ENCODE measurements at places on chromosomes 12 and 14. TPM values are rescaled to one million over a fixed set of nuclear protein-coding genes. Genes with fewer than 3 reads are reported as not detected.
A peak's percentile ranks its signal among the peaks of the same experiment; 100 is the strongest.

Gene PZP
- total RNA-seq: not detected

Gene KERA
- 0.73 TPM for total RNA-seq

Gene APOF
- not detected for total RNA-seq

Gene RHOJ
- 4.2 TPM for total RNA-seq

Gene CARMIL3
- 0.31 TPM for total RNA-seq

Gene THAP2
- total RNA-seq: 6.6 TPM

- H3K27me3 ChIP-seq: no peaks in the 10 kb centered on the region
- H3K4me1 ChIP-seq: peaks cover 9% of the 10 kb centered on the region
- DNase-seq: no peak
- H3K36me3 ChIP-seq: peaks cover 8% of the 10 kb centered on the region
- no peak overlapping the region for H3K27ac ChIP-seq
- no peak overlapping the region for H3K4me3 ChIP-seq
Observed at GRCh38 chr14:76778546-76779215, 17.4 kb downstream of the VASH1 start.

DNA sequence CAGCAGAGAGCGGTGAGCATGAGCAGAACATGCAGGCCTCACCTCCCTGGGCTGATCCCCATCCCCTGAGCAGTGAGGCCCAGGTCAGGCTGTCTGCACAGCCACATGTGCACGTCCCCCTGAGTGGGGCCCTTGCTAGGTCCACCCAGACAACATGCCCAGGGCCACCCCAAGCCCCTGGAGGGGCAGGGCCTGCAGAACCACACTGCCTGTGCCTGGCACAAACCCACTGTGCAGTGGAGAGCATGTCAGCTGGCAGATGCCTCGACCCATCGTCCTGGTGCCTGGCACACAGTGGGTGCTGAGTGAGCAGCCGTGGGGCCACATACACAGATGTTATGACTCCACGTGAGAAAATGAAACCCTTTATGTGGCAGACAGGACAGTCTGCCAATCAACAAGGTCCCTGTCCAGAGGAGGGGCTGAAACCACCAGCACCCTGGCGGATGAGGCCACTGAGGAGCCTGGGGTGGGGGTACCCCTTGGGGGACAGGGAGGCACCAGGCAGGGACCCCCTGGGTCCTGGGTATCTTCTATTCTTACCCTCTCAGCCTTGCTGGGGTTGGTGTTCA, 8.3 kb downstream of the ANHX start:
- no peaks in the 10 kb centered on the region for H3K27me3 ChIP-seq
- H3K4me1 ChIP-seq: no peaks in the 10 kb centered on the region
- H3K4me3 ChIP-seq: no peak overlapping the region
- no peak overlapping the region for H3K27ac ChIP-seq

DNA sequence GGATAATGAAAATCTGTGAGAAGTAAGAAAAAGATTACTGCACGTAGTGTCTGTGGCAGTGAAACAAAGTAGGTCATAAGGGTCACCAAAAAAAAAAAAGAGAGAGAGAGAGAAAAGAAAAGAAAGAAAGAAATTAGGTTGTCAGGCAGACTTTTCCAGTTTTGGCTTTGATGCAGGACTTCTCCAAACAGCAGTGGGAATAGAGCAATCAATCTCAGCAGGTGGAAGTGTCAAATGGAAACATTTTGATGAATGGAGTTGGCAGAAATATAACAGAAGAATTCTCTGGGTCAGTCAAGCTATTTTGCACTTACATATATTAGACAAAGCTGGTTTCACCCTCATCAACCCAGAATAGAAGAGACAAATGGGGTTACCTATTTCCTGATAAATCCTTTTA, 745.8 kb downstream of the SLC6A15 start:
- no peaks in the 10 kb centered on the region for H3K4me1 ChIP-seq
- H3K27me3 ChIP-seq: no peaks in the 10 kb centered on the region
- no peaks in the 10 kb centered on the region for H3K36me3 ChIP-seq
- DNase-seq: no peak
- H3K27ac ChIP-seq: no peak overlapping the region

GRCh38 chr12:114626-115211, 48.2 kb downstream of the IQSEC3 start:
- no peak overlapping the region for H3K4me3 ChIP-seq
- DNase-seq: no peak
- H3K4me1 ChIP-seq: no peaks in the 10 kb centered on the region
- H3K27ac ChIP-seq: no peak overlapping the region
- H3K27me3 ChIP-seq: peaks cover 3% of the 10 kb centered on the region

DNA sequence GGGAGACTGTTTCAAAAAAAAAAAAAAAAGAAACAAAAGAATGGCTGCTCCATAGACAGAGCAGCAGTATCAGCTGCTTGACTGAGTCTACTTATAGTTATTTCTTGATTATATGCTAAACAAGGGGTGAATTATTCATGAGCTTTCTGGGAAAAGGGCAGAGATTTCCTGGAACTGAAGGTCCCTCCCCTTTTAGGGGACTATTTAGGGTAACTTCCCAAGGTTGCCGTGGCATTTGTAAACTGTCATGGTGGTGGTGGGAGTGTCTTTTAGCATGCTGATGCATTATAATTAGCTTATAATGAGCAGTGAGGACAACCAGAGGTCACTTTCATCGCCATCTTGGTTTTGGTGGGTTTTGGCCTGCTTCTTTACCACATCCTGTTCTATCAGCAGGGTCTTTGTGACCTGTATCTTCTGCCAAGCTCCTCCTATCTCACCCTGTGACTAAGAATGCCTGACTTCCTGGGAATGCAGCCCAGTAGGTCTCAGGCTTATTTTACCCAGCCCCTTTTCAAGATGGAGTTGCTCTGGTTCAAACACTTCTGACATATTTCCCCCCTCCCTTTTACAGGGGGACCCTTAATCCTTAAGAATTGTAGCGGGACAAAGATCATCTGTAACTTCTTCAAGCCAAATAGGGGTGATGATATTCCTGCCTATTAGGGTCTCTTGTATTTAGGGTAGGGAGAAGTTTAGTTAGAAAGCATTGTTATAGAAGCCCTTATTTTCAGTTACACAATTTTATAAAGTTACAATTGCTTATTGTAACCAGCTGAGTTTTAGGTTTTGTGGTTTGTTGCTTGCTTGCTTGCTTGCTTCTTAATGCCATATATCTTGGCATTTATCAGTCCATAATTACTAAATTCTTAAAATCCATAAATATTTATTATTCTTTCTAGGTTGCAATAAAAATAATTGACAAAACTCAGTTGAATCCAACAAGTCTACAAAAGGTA, 42.5 kb downstream of the MARK3 start:
- peaks cover 21% of the 10 kb centered on the region for H3K4me1 ChIP-seq
- no peak overlapping the region for H3K4me3 ChIP-seq
- DNase-seq: no peak
- no peaks in the 10 kb centered on the region for H3K27me3 ChIP-seq
- peak overlapping the region; percentile 7 for H3K27ac ChIP-seq

GRCh38 chr14:53751650-53752049, 205.0 kb downstream of the BMP4 start:
- no peak for DNase-seq
- no peaks in the 10 kb centered on the region for H3K27me3 ChIP-seq
- H3K36me3 ChIP-seq: no peaks in the 10 kb centered on the region

DNA sequence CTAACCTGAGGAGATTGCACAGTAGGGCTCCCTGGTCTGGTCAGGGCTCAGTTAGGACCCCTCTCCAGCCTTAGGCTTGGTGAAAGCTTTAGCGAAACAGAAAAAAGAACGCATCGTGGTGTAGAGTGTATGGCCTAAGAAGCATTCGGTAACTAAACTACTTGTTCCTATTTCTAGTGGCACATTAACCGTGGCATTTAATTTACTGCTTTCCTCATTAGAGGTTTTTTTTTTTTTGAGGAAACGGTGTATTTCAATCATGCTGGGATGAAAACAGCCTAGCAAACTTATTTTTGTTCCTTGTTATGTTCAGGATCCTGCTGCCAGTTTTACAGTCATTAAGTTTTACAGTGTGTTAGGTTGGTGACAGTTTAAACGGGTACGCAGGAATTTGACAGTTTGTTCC, 518 bp upstream of the OSBPL8 start:
- H3K27me3 ChIP-seq: no peaks in the 10 kb centered on the region
- no peak for DNase-seq
- peaks cover 4% of the 10 kb centered on the region for H3K36me3 ChIP-seq
- peak overlapping the region; percentile 90 for H3K4me3 ChIP-seq
- H3K27ac ChIP-seq: peak overlapping the region; percentile 93
- peaks cover 12% of the 10 kb centered on the region for H3K4me1 ChIP-seq

- H3K4me3 ChIP-seq: no peak overlapping the region
- DNase-seq: no peak
- H3K4me1 ChIP-seq: no peaks in the 10 kb centered on the region
- H3K27ac ChIP-seq: no peak overlapping the region
- H3K27me3 ChIP-seq: no peaks in the 10 kb centered on the region
Observed at GRCh38 chr12:91763654-91764370, 381.8 kb downstream of the BTG1 start.

DNA sequence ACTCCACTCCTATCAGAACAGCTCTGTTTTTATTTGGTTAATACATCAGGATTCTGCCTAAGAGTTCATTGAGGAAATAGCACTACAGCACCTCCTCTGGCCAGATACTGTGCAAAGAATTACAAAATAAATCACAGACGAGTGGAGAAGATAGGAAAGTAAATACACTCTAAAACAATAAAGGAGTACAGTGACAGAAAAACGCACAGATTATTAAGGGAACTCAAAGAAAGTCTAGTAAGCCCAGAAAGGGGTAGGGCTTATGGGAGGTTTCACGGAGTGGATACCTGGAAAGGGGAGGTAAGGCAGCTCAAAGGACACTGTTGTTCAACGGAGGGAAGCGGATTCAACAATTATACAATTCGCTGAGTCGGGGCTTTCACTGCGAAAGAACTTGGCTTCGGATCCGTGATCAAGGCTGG, 5.5 kb downstream of the OR10AD1 start:
- H3K27ac ChIP-seq: peak overlapping the region; percentile 97
- peak overlapping the region; percentile 90 for H3K4me3 ChIP-seq
- H3K4me1 ChIP-seq: peaks cover 20% of the 10 kb centered on the region
- H3K36me3 ChIP-seq: no peaks in the 10 kb centered on the region
- no peak for DNase-seq

GRCh38 chr14:92462568-92462967, 51.0 kb upstream of the RIN3 start:
- no peaks in the 10 kb centered on the region for H3K27me3 ChIP-seq
- H3K27ac ChIP-seq: no peak overlapping the region
- no peaks in the 10 kb centered on the region for H3K36me3 ChIP-seq
- no peak for DNase-seq
- H3K4me1 ChIP-seq: no peaks in the 10 kb centered on the region

DNA sequence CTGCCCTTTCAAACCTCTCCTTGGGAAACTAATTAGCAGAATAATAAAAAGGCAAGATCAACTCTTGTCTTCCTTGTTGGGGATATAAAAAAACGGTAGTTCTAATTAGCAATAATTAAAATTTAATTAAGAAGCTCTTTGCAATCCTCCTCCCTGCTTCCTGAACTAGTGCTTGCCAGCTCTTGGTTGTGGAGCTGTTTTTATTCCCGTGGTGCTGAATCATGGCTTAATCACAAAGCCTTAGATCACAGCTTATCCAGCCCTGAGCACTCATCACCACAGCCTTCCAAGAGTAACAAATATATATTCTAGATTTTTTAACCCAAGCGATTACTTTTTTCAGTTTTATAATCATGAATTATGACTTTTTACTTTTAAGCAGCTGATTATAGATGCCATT, 63.2 kb upstream of the INSM2 start:
- no peaks in the 10 kb centered on the region for H3K4me1 ChIP-seq
- H3K27me3 ChIP-seq: no peaks in the 10 kb centered on the region
- H3K4me3 ChIP-seq: no peak overlapping the region
- no peaks in the 10 kb centered on the region for H3K36me3 ChIP-seq

DNA sequence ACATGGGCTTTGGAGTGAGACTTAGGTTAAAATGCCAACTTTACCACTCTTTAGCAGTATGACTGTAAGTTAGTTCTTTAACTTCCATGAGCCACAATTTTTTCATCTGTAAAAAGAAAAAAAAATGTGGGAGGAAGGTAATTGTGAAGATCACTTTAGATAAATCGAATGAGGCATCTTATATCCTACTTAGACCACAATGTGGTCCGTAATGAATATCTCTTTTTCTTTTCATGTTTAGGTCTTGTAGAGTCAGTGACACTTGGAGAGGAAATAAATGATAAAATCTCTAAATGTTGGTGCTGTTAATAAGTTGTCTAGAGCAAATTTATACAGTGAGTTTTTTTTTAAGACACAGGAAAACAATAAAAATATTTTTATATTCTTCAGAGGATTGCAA, 34.3 kb downstream of the RGS6 start:
- no peak overlapping the region for H3K27ac ChIP-seq
- H3K27me3 ChIP-seq: no peaks in the 10 kb centered on the region
- H3K36me3 ChIP-seq: no peaks in the 10 kb centered on the region
- H3K4me3 ChIP-seq: no peak overlapping the region
- DNase-seq: no peak

GRCh38 chr12:59874781-59875180, 279.0 kb downstream of the SLC16A7 start:
- DNase-seq: no peak
- no peaks in the 10 kb centered on the region for H3K27me3 ChIP-seq
- no peak overlapping the region for H3K27ac ChIP-seq
- H3K36me3 ChIP-seq: no peaks in the 10 kb centered on the region
- no peaks in the 10 kb centered on the region for H3K4me1 ChIP-seq

- H3K4me3 ChIP-seq: no peak overlapping the region
- H3K4me1 ChIP-seq: peaks cover 14% of the 10 kb centered on the region
- DNase-seq: no peak
- H3K27me3 ChIP-seq: no peaks in the 10 kb centered on the region
Observed at GRCh38 chr12:62599854-62600437, 133.3 kb downstream of the MON2 start.

DNA sequence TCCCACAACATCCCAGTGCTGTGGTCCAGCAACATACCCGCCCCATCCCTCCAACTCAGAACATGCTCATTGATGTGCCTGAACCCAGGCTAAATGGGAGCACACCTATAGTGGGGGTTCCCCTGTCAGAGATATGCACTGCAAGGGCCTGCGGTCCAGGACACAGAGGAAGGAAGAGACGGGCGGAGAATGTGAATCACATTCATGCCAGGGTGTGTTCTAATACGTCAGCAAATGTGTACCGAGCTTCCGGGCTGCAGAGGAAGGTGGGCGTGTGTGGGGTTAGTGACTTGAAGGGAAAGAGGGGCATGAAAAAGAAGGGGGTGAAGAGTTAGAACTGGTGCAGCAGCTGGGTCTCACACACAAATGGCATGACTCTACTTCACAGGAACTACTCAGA, 83.7 kb downstream of the DPF3 start:
- no peaks in the 10 kb centered on the region for H3K27me3 ChIP-seq
- H3K4me3 ChIP-seq: no peak overlapping the region
- no peak for DNase-seq
- no peak overlapping the region for H3K27ac ChIP-seq
